Breast epithelium (tissue), 4 donors: ENCODE measurements at places on chromosomes 2 and 18. TPM values are rescaled to one million over a fixed set of nuclear protein-coding genes. Genes with fewer than 3 reads are reported as not detected.

MROH2A gene
- total RNA-seq, result not detected

GDF7 gene
- 0.15 TPM for total RNA-seq

E2F6 gene
- total RNA-seq, result 25.0 TPM

SRD5A2 gene
- total RNA-seq, result not detected

TMEM198 gene
- 1.8 TPM for total RNA-seq

ALLC gene
- not detected for total RNA-seq

REG1B gene
- total RNA-seq, result not detected

CFAP53 gene
- 3.4 TPM for total RNA-seq

MAB21L4 gene
- not detected for total RNA-seq

IL1RL2 gene
- 5.9 TPM for total RNA-seq

XDH gene
- total RNA-seq, result 6.9 TPM

TMEM178A gene
- 1.9 TPM for total RNA-seq

CCDC178 gene
- 4.6 TPM for total RNA-seq
